ENCODE measurements at places on chromosomes 7 and 10.

DNA sequence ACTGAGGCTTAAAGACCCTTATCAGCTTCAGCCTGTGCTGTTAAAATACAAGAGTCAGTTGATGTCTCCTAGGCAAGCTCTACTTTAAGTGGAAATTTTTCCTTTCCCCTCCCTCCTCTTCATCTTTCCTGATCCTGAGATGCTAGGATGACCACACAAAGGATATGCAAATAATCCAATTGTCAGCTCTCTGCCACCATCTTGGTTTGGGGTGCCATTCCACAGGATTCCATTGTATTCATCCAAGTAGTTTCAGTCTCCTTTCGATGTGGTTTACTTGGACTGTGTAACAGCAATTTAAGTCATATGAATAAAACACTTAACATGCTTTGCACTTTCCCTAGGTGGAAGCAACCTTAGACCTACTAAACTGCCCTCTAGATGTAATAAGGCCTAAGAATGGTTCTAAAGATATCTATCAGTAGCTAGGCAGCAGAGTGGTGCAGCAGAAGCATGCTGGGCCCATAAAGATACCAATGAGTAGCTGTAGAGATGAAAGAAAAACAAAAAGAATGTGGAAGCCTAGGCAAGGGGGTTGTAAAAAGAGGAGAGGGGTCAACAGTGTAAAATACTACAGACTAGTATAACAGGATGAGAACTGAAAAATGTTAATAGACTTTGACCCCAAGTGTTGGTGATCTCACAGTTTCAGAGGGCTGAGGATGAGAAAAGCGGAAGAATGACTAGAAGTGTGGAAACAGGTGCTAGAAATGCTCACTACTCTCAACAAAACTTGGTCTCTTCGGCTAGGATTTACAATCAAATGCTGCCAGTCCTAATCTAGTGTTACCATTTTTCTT, 2.4 kb upstream of the CFAP69 start:
- no peak for DNase-seq

GRCh38 chr10:3530783-3531645, 254.0 kb downstream of the KLF6 start:
- DNase-seq: no peak

DNA sequence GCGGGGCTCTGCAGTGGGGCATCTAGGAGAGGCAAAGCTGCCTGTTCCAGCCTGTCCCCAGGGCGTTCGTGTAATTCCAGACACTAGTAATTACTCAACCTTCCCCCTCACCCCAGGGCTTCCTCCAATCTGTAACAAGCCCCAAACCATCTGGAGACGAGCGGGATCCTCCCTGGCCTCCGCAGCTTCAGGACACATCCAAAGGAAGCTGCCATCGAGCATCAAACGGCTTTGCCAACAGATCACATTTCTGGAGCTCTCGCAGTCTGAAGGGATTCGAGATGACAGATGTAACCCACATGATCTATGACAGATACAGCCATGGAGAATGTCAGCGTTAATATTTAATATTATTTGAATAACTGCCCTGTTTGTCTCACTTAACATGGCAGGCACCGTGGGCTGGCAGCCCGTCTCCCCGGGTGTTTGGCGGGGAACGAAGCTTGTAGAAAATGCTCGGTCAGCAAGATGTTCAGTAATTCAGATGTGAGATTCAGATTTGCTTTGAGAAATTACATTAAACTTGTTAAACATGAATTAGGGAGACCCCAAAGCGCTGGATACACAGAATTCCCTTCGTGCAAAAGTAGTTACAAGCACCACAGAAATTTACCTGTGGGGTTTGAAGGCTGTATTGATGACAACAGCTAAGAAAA, 108.5 kb upstream of the C7orf33 start:
- DNase-seq: no peak

- DNase-seq: no peak
Observed at GRCh38 chr7:35988818-35989217, 164.2 kb upstream of the EEPD1 start.

GRCh38 chr7:139860090-139860775, 31.2 kb downstream of the TBXAS1 start:
- DNase-seq: no peak

DNA sequence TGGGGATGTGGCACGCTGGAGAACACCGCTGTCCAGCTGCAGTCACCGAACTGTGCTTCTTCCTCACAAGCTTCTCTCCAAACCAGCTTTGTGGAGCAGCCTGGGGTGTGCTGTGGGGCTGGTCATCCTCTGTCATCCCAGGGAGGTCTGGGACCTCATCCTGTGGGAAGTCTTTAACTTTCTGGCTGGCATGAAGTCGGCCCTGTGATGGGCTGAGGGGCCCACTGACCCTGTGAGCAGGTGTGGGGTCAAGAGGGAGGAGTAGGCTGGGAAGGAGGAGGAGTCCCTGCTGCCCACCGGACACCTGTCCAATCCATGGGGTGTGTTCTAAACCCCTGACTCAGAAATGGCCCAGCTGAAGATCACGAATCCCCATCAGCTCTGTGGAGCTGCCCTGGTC, 136.2 kb upstream of the SHH start:
- no peak for DNase-seq

GRCh38 chr7:44145969-44146911, 5.1 kb upstream of the MYL7 start:
- no peak for DNase-seq

DNA sequence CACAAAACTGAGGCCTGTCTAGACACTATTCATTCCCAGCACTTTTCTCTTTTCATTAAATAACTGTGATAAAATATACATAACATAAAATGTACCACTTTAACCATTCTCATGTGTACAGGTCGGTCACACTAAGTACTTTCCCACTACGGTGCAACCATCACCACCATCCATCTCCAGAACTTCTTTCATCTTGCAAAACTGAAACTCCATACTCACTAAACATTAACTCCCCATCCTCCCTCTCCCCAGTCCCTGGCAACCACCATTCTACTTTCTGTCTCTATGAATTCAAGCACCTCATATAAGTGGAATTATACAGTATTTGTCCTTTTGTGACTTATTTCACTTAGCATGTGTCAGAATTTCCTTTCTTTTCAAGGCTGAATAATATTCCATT, 53.0 kb downstream of the ARHGAP12 start:
- DNase-seq: no peak

DNA sequence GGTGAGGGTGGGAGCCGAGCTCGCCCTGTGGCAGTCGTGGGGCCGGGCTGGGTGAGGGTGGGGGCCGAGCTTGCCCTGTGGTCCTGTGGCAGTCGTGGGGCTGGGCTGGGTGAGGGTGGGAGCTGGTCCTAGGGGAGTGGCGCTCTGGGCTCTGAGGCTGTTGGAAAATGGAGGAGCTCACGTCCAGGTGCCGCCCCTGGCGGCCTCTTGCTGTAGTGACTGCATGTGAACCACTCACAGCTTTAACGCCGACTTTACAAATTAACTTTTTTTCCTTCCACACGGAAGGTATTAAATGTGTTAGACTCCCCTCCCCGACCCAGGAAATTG, 312.6 kb downstream of the WDR37 start:
- DNase-seq: no peak

DNA sequence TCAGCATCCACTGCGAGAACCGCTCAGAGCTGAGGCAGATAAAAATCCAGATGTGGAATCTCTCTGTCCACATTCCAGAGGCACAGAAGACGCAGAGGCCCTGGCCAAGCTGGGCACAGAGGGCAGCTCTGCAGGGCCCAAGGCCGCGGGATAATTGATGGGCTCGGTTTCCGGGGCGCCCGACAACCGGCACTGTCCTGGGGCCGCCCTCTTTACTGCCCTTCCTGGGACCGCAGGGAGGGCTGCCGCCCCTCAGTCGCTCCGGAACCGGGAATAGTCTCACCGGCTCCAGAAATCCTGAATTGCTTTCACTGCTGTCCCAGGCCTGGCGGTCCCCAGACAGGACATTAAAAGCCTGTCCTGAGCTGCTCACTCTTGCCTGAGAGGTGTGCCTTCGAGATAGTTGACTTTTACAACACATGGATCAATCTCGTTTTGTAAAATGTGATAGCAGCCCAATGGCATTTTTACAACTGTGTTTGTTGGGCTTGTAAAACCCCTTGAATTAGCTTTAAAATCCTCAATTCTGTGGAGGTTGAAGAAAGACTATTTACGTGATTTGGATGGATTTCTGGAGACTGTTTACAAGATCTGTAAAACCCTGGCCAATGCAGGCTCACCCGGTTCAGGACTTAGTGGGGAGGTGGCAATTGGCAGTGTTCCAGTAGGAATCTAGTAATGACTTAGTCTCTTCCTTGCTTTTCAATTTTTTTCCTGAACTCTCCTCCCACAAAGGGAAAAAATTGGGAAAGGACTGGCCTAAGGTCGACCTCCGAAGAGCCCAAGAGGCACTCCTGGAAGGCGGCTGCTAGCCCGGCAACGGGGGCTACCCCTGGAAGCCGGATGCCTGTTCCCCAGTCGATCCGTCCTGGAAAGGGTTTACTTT, 1.4 kb upstream of the HOXA6 start:
- no peak for DNase-seq

- no peak for DNase-seq
Observed at GRCh38 chr10:59898125-59898835, 8.1 kb downstream of the CCDC6 start.

DNA sequence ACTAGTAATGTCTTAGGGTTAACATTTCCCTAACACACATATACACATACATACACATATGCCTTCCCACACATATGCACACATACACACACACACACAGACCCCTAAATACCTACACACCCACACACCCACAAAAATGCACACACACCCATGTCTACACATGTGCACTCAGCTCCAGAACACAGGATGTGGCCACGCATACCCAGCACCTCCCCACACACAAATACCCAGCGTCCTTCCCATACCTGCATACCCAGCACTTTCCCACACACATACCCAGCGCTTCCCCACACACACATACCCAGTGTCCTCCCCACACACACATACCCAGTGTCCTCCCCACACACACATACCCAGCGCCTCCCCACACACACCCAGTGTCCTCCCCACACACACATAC, 534.9 kb downstream of the DNAJB6 start:
- DNase-seq: no peak

DNA sequence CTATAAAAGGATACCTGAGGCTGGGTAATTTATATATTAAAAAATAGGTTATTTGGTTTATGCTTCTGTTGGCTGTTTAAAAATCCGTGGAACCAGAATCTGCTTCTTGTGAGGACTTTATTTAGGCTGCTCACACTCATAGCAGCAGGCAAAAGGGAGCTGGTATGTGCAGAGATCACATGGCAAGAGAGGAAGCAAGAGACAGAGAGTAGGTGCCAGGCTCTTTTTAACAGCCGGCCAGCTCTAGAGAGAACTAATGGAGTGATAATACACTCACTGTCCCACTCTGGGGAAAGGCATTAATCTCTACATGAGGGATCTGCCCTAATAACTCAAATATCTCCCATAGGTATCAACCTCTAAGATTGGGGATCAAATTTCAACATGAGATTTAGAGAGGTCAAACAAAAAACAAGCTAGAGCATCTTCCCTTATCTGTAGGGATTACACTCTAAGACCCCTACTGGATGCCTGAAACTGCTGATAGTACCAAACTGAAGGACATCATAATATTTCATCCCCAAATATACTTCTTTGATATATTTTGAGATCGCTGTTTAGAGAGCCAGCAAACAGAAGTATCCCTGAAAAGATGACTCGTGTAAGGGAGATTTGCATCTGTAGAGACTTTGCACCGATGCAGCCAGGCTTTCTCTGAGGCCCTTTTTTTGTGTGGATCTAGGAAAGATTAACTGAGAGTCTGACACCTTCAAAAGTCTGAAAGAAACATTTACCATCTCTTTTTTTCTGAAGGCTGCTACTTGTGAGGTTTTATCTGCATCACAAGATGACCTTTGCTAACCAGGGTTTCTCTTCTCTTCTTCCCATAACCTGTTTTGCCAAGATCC, 717.0 kb upstream of the MBL2 start:
- no peak for DNase-seq

GRCh38 chr10:17650416-17650815, 6.5 kb downstream of the STAM start:
- no peak for DNase-seq

GRCh38 chr7:122412883-122413282, 108.3 kb upstream of the FEZF1 start:
- DNase-seq: no peak

DNA sequence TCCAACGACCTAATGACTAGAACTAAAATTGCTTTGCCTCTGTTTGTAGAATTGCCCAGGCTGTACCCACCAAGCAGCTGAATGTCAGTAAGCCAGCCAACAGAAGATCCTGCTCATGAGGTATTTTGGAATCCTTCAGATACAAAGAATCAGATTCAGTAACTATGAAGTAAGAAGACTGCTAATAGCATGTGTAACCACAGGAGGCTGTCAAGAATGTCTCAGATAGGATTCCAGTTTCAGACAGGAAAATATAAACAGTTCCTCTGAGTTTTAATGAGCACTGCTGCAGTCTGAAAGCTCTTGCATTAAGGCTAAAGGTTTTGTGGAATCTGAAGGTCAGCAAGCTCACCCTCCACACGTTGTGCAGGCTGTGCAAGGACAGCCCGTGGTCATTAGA, 112.6 kb upstream of the ADAM12 start:
- no peak for DNase-seq
